Stimulated activated CD4-positive, alpha-beta T cell treated with anti-CD3 and anti-CD28 coated beads, Interleukin-12 subunit alpha, Interleukin-12 subunit beta, amount 100 ng/mL, for 24 hours (primary cell): ENCODE measurements at places on chromosomes 7 and 10.

DNA sequence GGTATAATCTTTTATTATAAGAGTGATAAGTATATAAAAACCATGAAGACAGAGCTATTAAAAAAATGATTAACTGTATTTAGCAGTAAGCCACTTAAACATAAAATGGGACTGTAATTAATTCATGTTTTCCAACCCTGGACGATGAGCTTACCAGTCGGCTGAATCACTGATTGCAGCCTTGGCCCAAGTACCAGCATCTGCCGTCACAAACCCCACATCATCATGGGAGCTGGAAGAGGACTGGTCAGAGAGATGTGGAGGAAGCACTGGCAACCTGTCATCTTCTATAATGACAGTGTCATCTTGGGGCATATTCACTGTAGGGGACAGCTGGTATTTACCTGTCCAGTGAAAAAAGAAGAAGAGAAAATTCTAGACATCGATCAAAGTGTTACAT lies 473.6 kb downstream of the PARD3 start:
- no peak for DNase-seq

- no peak for DNase-seq
Measured at GRCh38 chr10:61452655-61453641, at the start of gene TMEM26. TSS of gene TMEM26 (minus strand) at chr10:61453381. CDS start at chr10:61453081, 300 bp downstream.

DNA sequence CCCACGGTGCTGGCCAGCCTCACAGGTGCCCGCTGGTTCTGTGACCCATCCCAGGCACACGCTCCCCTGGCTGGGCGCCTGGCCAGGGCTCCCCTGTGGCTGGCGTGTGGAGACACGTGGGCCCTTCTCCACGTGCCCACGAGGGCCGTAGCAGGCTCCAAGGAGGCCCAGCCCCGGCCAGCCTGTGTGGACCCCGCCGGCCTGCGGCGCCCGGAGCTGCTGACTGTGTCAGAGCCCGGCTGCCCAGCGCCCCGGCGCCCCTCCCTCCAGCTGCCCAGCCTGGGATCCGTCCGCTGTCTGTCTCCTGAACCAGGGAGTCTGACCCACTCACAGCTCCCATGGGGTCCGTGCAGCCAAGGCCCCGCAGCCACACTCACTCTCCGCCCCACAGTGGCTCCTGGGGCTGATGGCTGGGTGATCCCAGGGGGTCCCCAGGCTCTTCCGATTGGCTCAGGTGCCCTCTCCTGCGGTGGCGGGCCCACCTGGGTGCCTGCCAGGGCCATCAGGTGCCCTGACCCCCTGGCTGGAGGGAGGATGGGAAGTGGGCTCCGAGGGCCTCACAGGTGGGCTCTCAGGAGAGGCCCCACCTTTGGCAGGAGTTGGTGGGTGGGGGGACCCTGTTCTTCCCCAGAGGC lies 9.6 kb downstream of the TMEM184A start:
- DNase-seq, result no peak

DNA sequence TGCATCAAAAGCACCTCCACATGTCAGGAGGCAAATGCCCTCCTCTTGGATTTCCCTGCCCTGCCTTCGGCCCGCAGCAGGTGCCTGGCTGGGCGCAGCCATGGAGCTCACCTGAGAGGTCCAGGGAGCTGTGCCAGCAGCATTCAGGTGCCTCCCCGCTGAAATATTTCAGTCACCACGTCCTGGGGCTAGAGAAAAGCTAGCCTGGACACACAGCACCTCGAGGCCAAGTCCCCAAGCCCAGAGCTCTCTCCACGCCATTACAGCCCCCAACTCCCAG lies 102.7 kb downstream of the MAD1L1 start:
- DNase-seq, result no peak

- no peak for DNase-seq
Measured at GRCh38 chr10:17077890-17078289, 51.7 kb downstream of the CUBN start.
